Thyroid gland (tissue), 4 donors: ENCODE measurements at places on chromosomes 16 and 17.

DNA sequence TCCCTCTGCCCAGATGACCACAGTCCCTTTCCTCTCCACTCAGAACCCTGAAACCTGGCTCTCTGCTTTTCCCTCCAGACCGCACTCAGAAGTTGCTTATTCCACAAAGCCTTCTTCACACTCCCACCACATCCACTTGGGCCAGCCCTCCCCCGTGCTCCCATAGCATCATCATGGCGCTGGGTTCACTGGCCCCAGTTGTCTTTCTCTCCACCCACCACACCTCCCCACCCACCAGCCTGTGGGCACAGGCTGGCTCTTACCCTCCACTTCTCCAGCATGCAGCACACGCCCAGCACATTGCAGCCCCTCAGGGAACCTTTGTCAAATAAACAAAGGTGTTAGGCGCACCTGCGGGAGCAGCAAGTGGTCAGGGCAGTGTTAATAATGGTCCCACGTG, 130.0 kb downstream of the KATNIP start:
- no peaks in the 10 kb centered on the region for H3K4me1 ChIP-seq
- no peak overlapping the region for H3K27ac ChIP-seq

GRCh38 chr16:51636920-51637769, 486.1 kb upstream of the SALL1 start:
- no peak for DNase-seq
- H3K4me1 ChIP-seq: no peaks in the 10 kb centered on the region

DNA sequence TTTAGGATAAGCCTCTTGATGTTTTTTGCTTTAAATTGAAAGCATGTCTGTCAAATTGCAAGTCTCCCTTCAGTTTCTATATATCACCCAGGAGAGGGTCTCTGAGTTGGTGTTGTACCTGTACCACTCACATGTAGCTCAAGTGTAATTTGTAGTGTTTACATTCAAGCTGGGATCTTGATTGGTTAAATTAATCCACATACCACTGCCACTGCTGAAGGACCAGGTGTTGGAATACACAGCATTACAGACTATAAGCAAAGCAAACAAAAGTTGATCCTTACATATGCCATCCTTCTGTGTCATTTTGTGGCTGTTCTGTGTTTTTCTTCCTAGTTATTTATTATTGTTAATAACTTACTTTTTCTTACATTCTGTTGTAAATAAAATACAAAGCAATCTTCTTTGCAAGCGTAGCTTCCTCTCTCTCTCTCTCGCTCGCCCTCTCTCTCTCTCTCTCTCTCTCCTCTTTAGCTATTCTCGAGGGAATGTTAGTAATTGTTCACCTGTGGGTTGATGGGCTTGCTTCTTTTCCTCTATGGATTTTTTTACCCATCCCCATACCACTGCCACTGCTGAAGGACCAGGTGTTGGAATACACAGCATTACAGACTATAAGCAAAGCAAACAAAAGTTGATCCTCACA, 20.8 kb upstream of the NOL11 start:
- no peaks in the 10 kb centered on the region for H3K36me3 ChIP-seq
- DNase-seq: no peak
- H3K4me3 ChIP-seq: no peak overlapping the region
- no peaks in the 10 kb centered on the region for H3K27me3 ChIP-seq

DNA sequence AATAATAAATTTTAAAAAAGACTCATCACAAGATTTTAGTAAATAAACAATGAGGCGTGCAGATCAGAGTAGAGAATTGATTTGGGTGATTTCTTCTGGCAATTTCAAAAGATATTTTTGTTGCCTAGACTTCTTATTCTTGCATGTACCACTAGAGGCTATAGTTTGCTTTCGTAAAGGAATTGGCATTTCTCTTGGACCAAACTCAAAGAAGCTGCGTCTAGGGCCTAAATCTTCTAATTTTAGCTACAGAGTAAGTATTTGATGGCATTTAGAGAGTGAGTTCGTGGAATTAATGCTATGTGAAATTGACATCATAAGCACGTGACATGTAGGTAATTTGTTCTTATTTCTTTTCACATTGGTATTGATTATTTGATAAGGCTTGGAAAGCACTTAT, 24.4 kb upstream of the ABCC11 start:
- peaks cover 31% of the 10 kb centered on the region for H3K4me1 ChIP-seq
- H3K27me3 ChIP-seq: no peaks in the 10 kb centered on the region
- H3K4me3 ChIP-seq: no peak overlapping the region
- no peaks in the 10 kb centered on the region for H3K36me3 ChIP-seq

DNA sequence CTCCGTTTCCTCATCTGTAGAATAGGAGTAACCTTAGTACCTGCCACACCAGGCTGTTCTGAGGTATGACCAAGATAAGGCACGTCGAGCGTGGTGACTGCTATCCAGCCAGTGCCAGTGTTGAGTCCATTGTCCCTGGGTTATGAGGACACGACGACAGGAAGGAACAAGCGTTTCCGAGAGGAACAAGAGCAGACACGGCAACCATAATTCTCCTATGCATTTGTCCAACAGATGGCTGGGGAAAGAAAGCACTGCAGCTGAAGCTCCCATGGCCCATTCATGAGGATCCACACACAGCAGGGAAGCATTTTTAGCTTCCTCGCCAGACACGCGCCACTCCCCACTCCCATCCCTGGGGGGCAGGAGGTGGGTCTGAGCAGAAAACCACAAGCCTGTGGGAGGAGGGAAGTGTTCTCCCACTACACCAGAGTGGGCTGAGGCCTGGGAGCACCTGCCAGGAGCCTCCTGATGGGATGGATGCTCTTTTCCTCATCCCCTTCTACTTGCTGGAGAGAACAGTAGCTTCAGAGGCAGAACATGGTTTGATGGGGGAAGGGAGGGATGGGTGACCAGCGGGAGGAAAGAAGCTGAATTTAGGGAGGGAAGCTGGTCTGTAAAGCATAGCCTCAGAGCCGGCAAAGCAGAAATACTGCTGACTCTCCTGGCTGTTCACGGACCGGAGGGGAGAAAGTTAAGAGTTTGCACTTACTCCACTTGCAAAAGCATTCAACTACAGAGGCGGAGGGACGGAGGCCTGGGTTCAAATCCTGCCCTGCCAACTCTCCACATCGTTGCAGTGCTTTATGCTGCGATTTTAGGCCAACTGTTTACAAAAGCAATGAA, 2.7 kb downstream of the COTL1 start:
- H3K27ac ChIP-seq: no peak overlapping the region
- no peak overlapping the region for H3K4me3 ChIP-seq
- no peak for DNase-seq
- H3K27me3 ChIP-seq: no peaks in the 10 kb centered on the region

- H3K27ac ChIP-seq: no peak overlapping the region
- DNase-seq: peak; percentile 21
- H3K4me3 ChIP-seq: peak overlapping the region; percentile 77
- no peaks in the 10 kb centered on the region for H3K36me3 ChIP-seq
Observed at GRCh38 chr17:82752371-82753200, 721 bp downstream of the TBCD start.

DNA sequence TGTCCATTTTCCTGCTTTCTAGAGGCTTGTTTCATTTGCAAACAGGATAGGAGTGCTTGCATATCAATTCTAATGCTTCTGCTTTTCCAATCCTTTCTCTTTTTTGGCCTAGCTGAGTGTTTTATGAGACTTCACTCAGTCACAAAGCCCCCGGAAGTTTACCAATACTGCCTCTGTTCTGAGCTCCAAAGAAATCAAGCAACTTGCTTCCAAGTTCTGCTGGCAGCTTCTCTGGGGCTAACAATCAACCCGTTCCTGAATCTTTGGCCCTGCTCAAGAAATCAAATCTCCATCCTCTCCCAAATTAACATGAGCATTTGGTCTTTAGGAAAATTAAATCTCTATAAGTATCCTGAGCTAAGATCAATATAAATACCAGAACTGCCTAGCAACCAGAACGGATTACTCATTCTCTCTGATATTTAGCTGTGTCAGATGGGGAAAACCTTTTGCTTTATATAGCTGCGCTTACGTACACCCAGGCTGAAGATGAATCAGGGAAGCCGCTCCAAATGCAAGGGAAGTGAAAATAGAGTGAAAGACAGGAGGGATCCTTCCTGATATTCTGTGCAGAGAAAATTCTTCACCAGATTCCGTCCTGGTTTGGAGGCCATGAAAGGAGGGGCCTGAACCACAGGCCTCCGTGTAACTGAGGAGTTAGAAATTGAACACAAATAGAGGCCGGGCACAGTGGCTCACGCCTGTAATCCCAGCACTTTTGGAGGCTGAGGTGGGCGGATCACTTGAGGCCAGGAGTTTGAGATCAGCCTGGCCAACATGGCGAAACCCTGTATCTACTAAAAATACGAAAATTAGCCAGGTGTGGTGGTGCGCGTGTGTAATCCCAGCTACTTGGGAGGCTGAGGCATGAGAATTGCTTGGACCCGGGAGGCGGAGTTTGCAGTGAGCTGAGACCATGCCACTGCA, 23.3 kb upstream of the GRB2 start:
- H3K4me3 ChIP-seq: no peak overlapping the region
- no peaks in the 10 kb centered on the region for H3K4me1 ChIP-seq
- DNase-seq: no peak
- H3K36me3 ChIP-seq: no peaks in the 10 kb centered on the region
- H3K27ac ChIP-seq: peak overlapping the region; percentile 41

DNA sequence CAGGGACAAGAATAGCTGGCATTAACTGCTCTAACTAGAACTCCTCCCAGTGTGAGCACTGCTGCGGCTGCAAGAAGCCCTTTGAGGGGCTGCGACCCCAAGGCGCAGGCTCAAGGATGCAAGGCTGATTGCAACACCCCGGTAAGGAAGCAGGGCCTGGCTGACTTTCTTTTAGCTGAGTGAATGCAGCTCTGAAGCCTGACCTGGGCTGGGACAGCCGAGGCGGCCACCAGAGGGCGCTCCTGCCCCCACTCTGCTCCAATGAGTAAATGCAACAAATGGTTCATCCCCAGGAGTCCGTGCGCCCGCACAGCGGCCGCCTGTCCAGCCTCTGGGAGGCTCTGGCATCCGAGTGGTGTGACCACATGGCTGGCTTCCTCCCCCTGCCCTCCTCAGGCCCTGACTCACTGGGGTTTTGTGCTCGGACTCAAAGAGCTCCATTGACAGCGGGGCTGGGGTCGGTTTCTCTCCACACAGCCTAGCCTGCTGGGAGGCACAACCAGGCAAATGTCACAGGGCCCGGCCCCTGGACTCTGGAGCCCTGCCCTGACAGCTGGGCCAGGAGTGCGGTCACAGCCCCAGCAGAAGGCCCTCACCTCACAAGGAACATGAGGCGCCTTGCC, at the start of gene SMIM5:
Gene SMIM5 (plus strand): TSS at position 572 of the 623 bp plus-strand sequence. CDS start 6,768 bp downstream, outside the sequence.
- no peak within 1 kb of the TSS for H3K4me3 ChIP-seq
- peak within 1 kb of the TSS; percentile 90 for H3K27ac ChIP-seq
- DNase-seq: peak; percentile 87
- H3K4me1 ChIP-seq: peaks cover 55% of the 10 kb centered on the region
- H3K36me3 ChIP-seq: peaks cover 8% of the 10 kb centered on the region
- no peaks in the 10 kb centered on the region for H3K27me3 ChIP-seq
